ENCODE measurements at places on chromosomes 6 and 20. TPM values are rescaled to one million over a fixed set of nuclear protein-coding genes. Genes with fewer than 3 reads are reported as not detected.

The RFX6 gene
- total RNA-seq: not detected

The KIF25 gene
- total RNA-seq: not detected

The SH3BGRL2 gene
- total RNA-seq: 5.7 TPM

The TFAP2C gene
- total RNA-seq: 16.3 TPM

The DLK2 gene
- total RNA-seq: 28.4 TPM

The LPA gene
- total RNA-seq: not detected

The CAPN11 gene
- not detected for total RNA-seq

The COMMD7 gene
- 34.7 TPM for total RNA-seq

The MEP1A gene
- total RNA-seq: not detected

The PDE7B gene
- total RNA-seq: not detected

The AKAP12 gene
- total RNA-seq: 28.7 TPM

The PRICKLE4 gene
- total RNA-seq: 0.42 TPM

The FAM110A gene
- total RNA-seq: 18.8 TPM

The LINC00237 gene
- not detected for total RNA-seq

The OXT gene
- total RNA-seq: not detected

Data from foreskin keratinocyte (primary cell).